ENCODE measurements at places on chromosomes 16 and 17.

DNA sequence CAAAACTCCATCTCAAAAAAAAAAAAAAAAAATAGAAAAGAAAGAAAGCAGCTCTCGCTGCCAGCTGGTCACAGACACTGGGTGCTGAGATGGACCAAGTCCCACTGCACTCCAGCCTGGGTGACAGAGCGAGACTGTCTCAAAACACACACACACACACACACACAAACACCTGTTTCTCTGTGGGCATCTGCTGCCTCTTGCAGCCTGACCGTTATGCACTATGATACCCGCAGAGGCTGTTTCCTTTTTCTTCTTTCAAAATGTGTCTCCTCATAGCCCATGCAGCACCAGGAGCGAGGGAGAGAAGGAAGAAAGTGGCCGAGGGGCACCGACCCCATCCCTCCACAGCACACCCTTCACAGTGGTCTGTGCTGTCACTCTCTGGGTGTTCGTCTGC is 36.9 kb upstream of the KLHDC4 start:
- DNase-seq, result no peak

DNA sequence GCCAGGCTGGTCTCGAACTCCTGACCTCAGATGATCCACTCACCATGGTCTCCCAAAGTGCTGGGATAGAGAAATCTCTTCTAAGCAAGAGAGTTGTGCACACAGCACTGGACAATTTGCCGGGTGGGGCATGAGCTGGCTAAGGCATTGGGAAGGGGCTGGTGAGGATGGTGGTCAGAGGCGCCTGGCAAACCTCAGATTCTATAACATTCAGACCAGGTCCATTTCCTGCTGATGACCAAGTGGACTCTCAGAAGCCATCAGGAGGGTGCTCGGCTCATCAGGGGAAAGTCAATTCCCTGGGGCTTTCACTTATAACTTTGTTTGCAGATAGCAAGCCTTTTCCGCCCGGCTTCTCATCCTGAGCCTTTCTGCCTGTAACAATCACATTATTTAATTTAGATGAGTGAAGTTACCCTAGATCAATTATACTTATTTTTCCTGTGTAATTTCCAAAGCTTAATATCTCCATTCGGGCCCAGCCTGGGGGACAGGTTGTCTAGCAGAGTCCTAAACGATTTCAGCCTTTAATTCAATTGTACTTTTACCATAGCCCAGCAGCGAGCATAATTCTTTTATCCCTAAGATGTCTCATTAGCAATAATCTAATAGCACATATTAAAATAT is 15.0 kb upstream of the SLC6A2 start:
- DNase-seq, result no peak

DNA sequence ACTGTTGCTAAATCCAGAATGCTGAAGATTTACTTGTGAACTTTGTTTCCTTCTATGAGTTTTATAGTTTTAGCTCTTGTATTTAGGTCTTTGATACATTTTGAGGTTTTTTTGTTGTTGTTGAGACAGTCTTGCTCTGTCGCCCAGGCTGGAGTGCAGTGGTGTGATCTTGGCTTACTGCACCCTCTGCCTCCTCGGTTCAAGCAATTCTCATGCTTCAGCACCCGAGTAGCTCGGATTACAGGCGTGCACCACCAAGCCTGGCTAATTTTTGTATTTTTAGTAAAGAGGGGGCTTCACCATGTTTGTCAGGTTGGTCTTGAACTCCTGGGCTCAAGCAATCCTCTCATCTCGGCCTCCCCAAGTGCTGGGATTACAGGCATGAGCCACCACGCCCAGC is 14.4 kb downstream of the TENT4B start:
- no peak for DNase-seq

GRCh38 chr16:56862776-56863175 is 2.2 kb upstream of the SLC12A3 start:
- no peak for DNase-seq

- peak; percentile 89 for DNase-seq
These were observed 37.5 kb downstream of the ERCC4 start for GRCh38 chr16:13957197-13958078.

DNA sequence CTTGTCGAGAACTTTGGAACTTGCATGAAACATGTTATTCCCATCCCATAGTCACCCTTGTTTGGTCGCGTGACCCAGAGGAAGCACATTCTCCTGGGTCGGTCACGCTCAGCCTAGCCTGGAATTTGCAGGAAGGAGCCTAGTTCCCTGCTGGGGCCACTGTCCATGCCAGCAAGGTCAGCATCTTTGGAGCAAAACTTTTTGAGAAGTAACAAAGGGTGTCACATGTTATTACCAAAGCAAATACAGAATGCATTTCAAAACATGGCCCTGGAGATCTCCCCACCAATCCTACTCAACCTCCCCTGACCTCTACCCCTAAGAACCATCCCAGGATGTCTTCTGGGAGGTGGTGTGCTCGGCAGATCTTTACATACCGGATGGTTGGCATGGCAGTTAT is 26.2 kb upstream of the IRF8 start:
- DNase-seq, result no peak

DNA sequence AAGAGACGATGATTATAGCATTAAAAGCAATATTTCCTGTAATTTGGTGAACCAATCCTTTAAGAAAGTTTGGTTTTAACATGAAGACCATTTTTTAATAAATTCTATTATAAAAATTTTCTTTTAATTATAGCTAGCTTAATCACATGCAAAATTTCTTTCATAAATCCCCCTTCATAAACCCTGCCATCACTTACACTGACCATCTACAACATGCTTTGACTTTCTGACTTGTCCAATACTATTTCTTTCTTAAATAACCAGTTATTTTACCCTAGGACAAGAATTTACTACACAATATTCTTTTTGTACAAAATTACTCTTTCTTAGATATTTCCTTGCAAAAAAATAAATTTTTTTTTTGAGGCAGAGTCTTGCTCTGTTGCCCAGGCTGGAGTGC is 1334.8 kb downstream of the CDH11 start:
- no peak for DNase-seq

GRCh38 chr17:73480740-73481139 is 163.5 kb downstream of the SDK2 start:
- no peak for DNase-seq

GRCh38 chr17:4180791-4181190 is 37.8 kb downstream of the CYB5D2 start:
- no peak for DNase-seq

DNA sequence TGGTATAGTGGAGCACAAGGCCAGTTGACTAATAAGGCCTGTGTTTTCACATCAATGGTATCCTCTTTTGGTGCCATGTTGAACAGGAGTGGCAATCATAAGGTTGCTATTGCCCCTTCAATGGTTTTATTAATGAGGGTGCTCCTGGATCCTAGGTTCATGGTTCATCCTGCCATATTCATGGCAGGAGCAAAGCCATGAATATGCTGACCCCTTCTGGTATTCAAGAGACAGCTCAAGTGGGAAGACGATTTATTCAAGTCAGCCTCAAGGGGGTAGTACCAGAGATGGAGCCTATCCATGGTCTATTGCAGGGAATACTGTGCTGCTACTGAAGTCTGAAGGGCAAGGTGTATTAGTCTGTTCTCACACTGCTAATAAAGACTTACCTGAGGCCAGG is 2.6 kb downstream of the ABCA9 start:
- DNase-seq, result no peak

GRCh38 chr16:69762814-69763598 is 874 bp downstream of the WWP2 start:
- DNase-seq, result no peak

DNA sequence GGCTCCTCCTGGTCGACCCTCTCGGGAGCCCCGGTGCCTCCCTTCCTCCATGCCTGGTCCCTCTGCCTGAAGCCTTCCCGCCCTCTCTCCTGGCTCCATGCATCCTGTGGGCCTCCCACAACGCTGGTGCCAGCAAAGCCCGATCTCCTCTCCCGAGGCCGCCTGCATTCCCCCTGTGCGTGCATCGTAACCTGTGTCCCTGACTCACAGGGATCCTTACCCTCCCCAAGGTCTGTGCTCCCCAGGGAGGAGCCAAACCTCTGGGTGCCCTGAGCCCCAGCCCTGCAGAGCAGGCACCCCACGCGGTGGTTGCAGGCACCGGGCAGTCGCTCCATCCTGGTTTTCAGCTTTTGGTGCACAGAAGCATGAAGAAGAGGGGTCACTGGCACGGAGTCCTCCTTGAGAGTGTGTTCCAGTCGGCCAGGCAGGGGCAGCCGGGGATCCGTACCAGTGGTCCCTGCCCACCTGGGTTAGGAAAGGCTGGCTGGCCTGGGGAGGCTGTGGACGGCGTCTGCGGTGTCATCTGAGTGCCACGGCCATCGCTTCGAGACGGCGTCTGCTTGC is 1.8 kb upstream of the ENPP7 start:
- DNase-seq, result no peak

DNA sequence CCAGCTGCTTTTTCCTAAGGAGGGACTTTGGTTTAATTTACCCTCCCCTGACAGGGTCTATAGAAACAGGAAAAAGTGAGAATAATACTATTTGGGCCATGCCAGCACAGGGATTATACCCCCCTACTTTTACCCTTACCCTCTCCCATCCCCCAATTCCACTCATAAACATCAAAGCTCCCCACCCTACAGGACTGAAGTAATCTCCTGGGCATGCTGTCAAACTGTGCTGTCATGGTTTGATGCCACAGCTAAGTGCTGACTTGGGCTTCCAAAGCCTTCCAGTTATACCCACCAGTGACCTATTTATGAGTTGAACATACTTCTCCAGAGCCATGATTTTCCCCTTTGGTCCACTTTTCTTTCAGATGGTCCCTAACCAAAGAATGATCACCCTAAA is 12.8 kb downstream of the PHF12 start:
- DNase-seq, result no peak

GRCh38 chr17:2893422-2893914 is 97.2 kb downstream of the RAP1GAP2 start:
- DNase-seq, result no peak

- no peak for DNase-seq
These were observed 140.6 kb downstream of the VPS53 start for GRCh38 chr17:574061-574460.

DNA sequence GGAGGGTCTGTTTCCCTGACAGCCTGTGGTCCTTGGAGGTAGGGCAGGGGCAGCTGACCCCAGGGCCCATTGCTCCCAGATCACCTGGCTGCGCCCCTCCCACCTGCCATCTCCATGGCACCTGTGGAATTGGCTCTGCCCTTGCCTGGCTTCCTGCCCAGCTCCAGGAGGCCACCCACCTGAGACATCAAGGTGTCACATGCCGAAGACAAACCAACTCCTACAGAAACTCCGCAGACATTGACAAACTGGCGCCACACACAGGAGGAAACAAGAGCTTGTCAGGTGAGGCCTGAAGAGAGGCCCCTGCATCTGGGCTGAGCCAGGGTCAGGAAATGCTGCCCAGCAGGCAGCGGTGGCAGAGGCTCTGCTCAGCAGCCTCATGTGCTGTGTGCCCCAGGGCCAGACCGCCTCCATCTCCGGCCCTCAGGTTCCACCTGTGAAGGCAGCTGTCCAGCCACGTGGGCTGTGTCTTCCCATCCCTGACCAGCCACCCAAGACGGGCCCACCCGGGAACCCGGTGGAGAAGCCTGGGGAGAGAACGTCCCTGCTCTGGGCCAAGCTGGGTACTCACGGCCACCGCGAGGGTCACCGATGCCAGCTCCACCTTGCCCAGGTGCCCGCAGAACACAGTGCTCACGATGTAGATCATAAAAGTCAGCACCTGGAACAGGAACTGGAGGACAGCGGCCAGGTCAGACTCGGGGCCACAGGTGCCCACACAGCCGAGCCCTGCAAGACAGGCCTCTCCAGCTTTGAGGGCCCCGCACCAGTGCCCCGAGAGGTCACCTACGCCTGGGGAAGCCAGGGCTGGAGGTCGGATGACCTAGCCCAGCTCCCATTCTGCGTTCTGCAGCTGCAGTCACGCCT is 1.6 kb downstream of the SLC47A2 start:
- DNase-seq, result no peak

- no peak for DNase-seq
These were observed 116.0 kb downstream of the CCT6B start for GRCh38 chr17:34845296-34845695.

- peak; percentile 71 for DNase-seq
These were observed 2.4 kb upstream of the CACNA1H start for GRCh38 chr16:1150511-1150982.

DNA sequence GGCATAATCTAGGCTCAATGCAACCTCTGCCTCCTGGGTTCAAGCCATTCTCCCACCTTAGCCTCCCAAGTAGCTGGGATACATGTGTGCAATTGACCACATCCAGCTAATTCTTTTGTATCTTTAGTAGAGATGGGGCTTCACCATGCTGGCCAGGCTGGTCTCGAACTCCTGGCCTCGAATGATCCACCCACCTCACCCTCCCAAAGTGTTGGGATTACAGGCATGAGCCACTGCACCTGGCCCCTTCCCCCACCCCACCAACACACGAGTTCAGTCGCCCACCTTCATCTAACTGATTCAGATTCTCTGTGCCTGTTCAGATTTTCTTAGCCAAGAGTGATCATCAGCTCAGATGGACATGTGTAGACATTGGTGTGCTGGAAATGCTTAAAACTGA is 25.0 kb upstream of the METTL9 start:
- DNase-seq, result no peak

DNA sequence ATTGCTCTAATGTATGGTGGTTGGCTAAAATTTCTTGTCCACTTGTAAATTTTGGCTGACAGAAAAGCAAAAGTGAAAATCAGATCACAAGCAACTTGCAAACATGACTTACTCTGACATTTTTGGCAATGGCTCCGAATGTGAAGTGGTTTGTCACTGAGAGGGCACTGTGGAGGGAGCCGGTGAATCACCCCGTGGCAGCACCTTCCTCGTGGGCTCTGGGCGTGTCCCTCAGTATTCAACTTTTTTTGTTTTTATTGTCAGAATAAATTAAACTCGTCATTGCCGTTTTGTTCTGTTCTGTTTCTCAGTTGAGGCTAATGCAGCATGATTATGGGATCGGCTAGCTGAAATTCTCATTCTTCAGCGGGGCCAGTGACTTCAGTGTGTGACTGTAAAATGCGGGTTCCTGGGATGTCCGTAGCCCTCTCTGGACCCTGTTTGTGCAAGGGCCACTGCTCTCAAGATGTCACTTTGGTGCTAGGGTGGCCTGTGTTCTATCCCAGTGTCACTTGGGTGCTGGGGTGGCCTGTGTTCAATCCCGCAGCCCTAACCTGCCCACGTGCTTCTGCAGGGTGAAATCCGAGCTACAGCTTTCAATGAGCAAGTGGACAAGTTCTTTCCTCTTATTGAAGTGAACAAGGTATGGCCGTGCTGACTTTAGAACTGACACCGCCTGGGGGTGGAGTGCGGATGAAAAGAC is 48.8 kb downstream of the RPA1 start:
- DNase-seq, result no peak

GRCh38 chr17:2084766-2085647 is 30.1 kb downstream of the HIC1 start:
- DNase-seq, result no peak

DNA sequence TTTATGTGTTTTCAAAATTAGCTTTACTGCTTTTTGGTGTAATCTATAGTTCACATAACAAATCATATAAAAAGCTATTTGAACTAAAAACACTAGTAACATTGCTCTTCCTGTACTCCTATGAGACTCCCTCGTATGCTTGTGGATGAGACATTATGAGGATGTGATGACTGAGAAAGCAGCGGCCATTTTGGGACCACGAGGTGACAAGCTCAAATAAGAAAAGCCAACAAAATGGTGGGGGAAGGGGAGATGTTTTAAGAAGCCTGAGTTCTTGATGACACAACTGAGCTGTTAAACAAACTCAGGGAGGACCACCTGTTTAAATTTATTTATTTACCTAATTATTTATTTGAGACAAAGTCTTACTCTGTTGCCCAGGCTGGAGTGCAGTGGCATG is 4.5 kb downstream of the CCL18 start:
- no peak for DNase-seq

All from ELF-1 (cell line).